ENCODE measurements at places on chromosomes 12 and 14.

DNA sequence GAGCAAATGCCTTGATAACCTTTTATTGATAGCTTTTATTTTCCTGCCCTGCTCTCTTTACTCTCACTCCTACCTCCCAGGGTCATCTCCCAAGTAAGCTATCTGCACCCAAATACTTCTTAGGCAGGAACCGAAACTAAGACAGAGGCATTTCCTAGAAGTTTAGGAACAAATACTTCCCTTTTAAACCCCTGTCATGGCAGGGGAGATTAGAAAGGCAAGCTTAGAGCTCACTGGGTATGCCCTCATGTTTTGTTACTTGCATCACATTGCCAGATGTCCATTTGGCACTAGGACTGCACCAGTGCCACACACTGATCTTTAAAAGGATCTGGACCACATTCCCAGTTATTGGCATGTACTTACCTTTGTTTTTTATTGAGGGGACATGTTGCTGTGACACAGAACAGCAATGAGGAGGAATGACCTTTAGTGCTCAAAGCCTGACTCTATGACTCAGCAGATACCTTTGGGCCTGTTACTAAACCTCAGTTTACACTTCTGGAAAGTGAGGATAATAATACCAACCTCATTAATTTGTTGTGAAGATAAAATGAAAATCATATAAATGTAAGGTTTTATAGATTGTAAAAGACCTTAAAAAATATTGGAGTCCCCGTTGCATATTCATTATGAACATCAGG, 40.9 kb upstream of the MBIP start:
- DNase-seq: no peak

GRCh38 chr14:82080370-82080769, 546.7 kb upstream of the SEL1L start:
- DNase-seq: no peak

DNA sequence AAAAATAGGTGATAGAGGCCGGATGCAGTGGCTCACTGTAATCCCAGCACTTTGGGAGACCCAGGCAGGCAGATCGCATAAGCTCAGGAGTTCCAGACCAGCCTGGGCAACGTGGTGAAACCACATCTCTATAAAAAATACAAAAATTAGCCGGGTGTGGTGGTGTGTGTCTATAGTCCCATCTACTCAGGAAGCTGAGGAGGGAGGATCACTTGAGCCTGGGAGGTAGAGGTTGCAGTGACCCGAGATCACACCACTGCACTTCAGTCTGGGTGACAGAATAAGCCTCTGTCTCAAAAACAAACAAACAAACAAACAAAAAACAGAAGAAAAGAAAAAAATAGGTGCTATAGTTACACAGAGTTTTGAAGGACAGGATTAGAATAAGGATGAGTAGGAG, 142.1 kb downstream of the SAMD4A start:
- no peak for DNase-seq

DNA sequence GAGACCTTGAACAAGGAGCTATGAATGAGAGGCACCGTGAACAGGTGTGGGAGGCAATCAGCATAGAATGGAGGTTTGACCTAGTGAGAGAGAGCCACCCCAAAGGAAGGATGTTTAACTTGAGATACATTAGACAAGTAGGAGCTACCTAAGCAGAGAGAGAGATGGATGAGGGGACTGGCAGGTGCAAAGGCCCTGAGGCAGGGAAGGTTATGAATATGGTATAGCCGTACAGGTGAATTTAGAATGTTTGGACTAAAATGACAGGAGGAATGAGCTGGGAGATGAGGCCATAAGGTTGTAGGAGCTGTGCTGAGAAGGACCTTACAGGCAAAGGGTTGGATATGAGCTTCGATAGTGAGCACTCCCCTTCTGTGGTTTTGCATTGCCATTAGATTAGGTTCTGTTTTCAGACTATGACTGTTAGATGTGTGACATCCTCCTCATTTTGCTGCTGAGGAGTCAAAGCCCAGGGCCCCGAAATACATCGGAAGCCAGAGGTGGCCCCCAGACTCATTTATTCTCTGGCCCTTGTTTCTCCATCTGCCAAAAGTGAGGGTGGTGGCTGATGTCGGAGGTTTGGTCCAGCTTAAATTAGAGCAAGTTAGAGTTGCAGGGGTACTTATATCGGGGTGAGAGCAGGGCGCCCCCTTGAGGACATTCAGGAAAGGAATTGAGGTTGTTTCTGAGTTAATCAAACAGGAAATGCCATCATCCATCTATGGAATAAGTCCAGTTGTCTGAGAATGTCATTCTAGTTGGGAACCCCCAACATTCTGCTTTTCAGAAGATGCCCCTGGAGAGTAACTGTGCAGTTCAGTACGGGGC, 29.4 kb downstream of the SLC24A4 start:
- DNase-seq: no peak

GRCh38 chr14:103476631-103477030, 46.0 kb downstream of the CKB start:
- DNase-seq: no peak

GRCh38 chr14:70472253-70473159, 20.5 kb downstream of the ADAM21 start:
- DNase-seq: no peak

GRCh38 chr14:74875941-74876913, at the start of gene PROX2:
TSS of gene PROX2 (minus strand) at chr14:74876145. CDS start at chr14:74863834, 12,311 bp downstream.
- no peak for DNase-seq

Measured in sigmoid colon (tissue), 7 donors.